ENCODE measurements at places on chromosomes 16 and 17.

DNA sequence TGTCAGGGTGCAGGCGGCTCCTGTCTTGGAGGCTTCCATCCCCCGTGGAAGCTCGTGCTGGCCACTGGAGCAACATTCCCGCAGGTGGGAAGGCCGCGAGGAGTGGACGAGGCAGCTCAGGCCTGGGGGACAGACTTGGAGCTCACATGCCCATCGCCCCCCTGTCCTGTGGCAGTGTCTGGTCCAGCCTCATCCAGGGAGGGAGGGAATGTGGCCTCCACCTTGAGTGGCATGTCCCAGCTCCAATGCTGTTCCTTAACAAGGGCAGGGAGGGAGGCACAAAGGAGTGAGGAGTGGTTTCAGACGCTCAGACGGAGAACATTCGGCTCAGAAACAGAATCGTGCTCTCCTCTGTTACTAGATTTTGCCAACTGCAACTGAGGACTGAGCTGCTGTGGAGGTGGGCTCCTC lies 159.4 kb upstream of the CHMP6 start:
- no peak for DNase-seq

GRCh38 chr16:55204069-55204468 lies 119.9 kb upstream of the IRX6 start:
- no peak for DNase-seq

- no peak for DNase-seq
Measured at GRCh38 chr16:59697761-59698160, 963.6 kb upstream of the GOT2 start.

GRCh38 chr17:30292286-30292858 lies 628 bp upstream of the BLMH start:
- no peak for DNase-seq

- DNase-seq = no peak
Measured at GRCh38 chr16:48542020-48542473, 67.9 kb downstream of the N4BP1 start.

- DNase-seq = no peak
Measured at GRCh38 chr17:79020631-79021301, 3.2 kb upstream of the C1QTNF1 start.

GRCh38 chr17:12637745-12638651 lies 27.7 kb upstream of the MYOCD start:
- no peak for DNase-seq
